Amniotic stem cell (primary cell): ENCODE measurements at places on chromosomes 3 and 15.

- DNase-seq = no peak
Measured at GRCh38 chr15:71103102-71103676, 12.1 kb upstream of the THSD4 start.

GRCh38 chr15:71538181-71538580 is 272.2 kb upstream of the NR2E3 start:
- no peak for DNase-seq

DNA sequence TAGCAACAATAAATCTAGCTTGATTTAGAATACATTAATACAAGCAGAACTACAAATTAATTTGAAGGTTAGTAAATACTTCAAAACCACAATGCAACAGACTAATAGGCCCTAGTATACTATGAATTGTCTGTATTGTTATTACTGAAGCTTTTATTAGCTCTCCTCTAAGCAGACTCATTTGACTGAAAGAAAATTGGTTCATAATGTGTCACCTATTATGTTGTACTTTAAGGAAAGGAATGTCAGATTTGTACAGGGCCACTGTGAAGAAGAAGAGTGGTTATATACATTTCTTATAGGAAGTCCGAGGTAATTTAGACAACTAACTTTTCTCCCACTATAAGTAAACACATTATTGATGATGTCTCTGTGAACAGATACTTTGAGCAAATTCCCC is 954.5 kb downstream of the ZPLD1 start:
- no peak for DNase-seq

GRCh38 chr15:68114840-68115239 is 60.7 kb downstream of the PIAS1 start:
- DNase-seq = no peak

DNA sequence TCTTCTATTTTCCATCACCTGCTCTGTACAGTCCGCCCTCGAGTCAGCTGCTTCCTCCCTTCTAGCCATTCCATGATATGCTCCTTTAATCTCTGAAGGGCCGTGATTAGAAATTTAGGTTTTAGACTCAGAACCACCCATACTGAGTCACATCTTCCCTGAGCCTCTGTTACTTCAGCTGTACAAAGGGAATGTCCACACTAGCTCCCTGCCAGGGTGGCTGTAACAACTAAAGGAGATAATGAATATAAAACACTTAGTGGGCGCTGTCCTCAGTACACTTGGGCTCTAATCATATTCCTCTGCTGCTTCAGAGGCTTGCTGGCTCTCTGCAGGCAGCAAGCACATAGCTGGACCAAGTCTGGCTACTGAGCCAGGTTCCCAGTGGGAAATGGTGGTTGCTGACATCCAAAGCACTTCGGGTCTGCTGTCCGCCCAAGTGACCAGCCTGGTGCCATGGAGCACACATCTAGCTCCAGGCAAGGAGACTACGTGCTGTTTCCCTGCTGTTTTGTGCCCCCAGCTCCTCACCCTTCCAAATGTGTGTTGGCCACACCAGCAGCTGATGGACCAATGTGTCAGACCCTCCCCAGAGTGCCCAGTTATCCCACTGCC is 901 bp upstream of the CHST14 start:
- no peak for DNase-seq

DNA sequence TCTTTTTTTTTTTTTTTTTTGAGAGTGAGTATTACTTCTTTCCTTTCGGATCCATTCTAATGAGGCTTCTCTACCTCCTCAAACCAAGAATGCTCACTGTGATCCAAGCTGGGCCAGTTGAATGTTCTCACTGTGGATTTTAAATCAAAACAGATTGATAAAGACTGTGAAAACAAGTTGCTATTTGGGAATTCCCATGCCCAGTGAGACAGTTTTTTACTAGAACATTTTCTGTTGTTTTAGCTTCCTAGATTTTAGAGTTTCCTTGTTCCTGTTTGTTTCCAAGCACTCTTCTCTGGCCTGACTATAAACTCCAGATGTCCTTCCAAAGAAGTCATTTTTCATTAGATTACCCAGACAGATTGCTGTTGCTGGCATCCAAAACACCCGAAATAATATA is 60.1 kb upstream of the GALNT15 start:
- no peak for DNase-seq
